Fibroblast of the aortic adventitia (primary cell): ENCODE measurements at places on chromosomes 3 and 15. TPM values are rescaled to one million over a fixed set of nuclear protein-coding genes. Genes with fewer than 3 reads are reported as not detected.

SCAANT1 gene
- not detected in 2 replicates for total RNA-seq

FMN1 gene
- total RNA-seq = 1.1 and 9.2 TPM in 2 replicates

GOLGA8G gene
- not detected in 2 replicates for total RNA-seq

TMEM202 gene
- not detected in 2 replicates for total RNA-seq

CCR4 gene
- under 0.01 TPM in 1 of 2 replicates, not detected in the other for total RNA-seq

ESYT3 gene
- 0.27 and 0.65 TPM in 2 replicates for total RNA-seq

CIDEC gene
- not detected in 2 replicates for total RNA-seq

GABRB3 gene
- 0.81 and 2.2 TPM in 2 replicates for total RNA-seq
